Naive thymus-derived CD8-positive, alpha-beta T cell (primary cell): ENCODE measurements at places on chromosomes 5 and 9.

- no peak for DNase-seq
- no peaks in the 10 kb centered on the region for H3K4me1 ChIP-seq
- H3K36me3 ChIP-seq = no peaks in the 10 kb centered on the region
- H3K27me3 ChIP-seq = peaks cover 3% of the 10 kb centered on the region
These were observed 172.7 kb upstream of the KLF9 start for GRCh38 chr9:70587201-70587600.

- no peak overlapping the region for H3K4me3 ChIP-seq
- H3K27me3 ChIP-seq = peaks cover 35% of the 10 kb centered on the region
- no peaks in the 10 kb centered on the region for H3K4me1 ChIP-seq
- no peak for DNase-seq
These were observed 155.6 kb upstream of the VLDLR start for GRCh38 chr9:2465921-2466460.

DNA sequence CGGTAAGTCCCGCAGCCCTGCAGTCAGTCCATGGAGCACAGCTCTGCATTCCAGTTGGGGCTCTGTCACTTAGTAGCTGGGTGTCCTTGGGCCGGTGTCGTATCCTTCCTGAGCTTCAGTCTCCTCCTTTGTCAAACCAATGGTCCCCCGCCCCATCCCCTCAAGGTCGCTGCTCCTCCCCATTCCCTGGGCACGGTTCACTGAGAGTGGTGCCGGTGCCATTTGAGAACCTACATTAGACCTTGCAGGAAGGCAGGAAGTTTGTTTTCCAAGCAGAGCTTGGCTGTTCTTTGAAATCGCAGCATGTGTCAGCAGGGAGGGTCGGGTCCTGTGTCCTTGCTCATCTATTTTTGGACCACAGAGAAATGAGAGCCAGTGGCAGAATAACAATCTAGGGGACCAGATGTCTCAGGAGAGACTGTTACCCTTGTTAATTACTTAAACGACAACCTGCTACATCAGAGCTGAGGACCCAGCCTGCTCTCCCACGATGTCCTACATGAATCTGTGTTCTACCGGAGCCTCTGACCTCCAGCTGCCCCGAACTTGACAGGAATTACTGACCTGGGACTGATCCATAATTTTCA is 21.7 kb upstream of the BARHL1 start:
- no peak overlapping the region for H3K27ac ChIP-seq
- H3K36me3 ChIP-seq = peaks cover 9% of the 10 kb centered on the region
- no peak for DNase-seq
- H3K4me3 ChIP-seq = no peak overlapping the region
- peaks cover 56% of the 10 kb centered on the region for H3K27me3 ChIP-seq

DNA sequence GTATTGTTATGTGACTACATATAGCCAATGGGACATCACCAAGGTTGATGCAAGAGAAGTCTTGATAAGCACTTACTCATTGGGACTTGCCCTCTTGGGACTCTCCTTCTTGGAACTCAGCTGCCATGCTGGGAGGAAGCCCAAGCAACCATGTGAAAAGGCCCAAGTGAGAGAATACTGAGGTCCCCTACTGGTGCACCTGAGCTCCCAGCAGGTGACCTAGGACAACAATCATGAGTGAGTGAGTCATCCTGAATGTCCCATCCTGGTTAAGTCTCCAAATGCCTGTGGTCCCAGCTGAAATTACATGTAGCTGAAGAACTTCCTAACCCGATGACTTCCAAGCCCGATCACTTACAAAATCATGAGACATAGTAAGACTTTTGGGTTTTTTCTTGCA is 260.7 kb downstream of the ICE1 start:
- H3K4me1 ChIP-seq = no peaks in the 10 kb centered on the region
- peaks cover 30% of the 10 kb centered on the region for H3K27me3 ChIP-seq
- no peak overlapping the region for H3K27ac ChIP-seq
- H3K36me3 ChIP-seq = no peaks in the 10 kb centered on the region
- DNase-seq = no peak
- H3K4me3 ChIP-seq = no peak overlapping the region

- H3K27ac ChIP-seq = no peak overlapping the region
- H3K27me3 ChIP-seq = no peaks in the 10 kb centered on the region
- DNase-seq = no peak
- no peaks in the 10 kb centered on the region for H3K36me3 ChIP-seq
- H3K4me3 ChIP-seq = no peak overlapping the region
These were observed 29.8 kb upstream of the PJA2 start for GRCh38 chr5:109439590-109439989.

DNA sequence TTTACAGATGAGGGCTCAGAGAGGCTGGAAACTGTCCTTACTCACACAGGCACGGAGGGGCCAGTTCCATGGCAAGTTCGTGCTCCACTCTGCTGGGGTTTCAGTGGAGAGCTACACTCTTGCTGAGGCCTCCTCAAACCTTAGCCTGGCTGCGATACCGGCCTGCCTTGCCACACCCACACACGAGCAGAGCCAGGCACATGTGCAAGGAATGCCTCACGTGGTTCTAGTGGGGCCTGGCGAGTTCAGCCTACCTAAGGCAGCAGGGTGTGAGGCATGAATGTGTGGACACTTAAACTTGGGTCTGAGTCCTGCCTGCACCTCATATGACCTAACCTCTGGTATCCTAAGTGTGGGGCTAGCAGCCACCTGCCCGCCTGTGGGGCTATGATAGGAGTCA is 21.5 kb upstream of the PRDM12 start:
- H3K27me3 ChIP-seq = peaks cover 3% of the 10 kb centered on the region
- no peak overlapping the region for H3K4me3 ChIP-seq

GRCh38 chr9:12853051-12853450 is 78.2 kb downstream of the LURAP1L start:
- H3K27ac ChIP-seq = no peak overlapping the region
- H3K4me3 ChIP-seq = no peak overlapping the region
- DNase-seq = no peak
- no peaks in the 10 kb centered on the region for H3K27me3 ChIP-seq
- no peaks in the 10 kb centered on the region for H3K36me3 ChIP-seq

- no peak for DNase-seq
- H3K27ac ChIP-seq = no peak overlapping the region
- H3K4me3 ChIP-seq = no peak overlapping the region
- H3K36me3 ChIP-seq = no peaks in the 10 kb centered on the region
- H3K27me3 ChIP-seq = peaks cover 13% of the 10 kb centered on the region
These were observed 183.2 kb upstream of the DAB2 start for GRCh38 chr5:39608024-39608423.

DNA sequence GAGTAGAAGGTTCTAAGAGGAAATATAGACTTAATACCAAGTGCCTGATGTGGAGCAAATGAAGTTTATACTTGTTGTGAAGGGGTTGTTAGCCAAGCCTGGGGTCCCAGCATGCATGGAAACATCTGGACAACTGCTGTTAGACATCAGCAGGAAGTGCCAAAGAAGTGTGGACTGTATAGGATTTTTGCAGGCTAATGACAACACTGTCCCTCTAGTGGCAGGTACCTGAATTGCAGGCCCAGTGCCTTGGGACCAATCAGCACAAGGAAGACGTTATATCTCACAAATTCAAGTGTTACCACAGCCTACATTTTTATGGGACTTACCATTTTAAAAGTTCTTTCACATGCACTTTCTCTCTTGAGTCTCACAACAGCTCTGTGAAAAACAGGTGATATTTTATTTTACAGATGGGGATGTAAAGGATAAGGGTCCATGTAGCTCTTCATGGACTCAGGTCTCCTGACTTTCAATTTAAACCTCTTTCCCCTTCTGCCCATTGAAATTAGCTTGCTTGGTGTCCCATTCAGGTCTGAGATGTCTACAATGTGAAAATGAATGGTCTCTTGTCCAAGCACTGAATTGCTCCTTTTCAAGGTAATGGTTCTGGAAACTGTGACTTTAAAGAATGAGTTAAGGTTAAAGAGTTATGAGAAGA is 89.0 kb upstream of the MAP1B start:
- no peak overlapping the region for H3K4me3 ChIP-seq
- no peaks in the 10 kb centered on the region for H3K4me1 ChIP-seq
- peaks cover 10% of the 10 kb centered on the region for H3K27me3 ChIP-seq
- H3K27ac ChIP-seq = no peak overlapping the region

- no peak overlapping the region for H3K4me3 ChIP-seq
- H3K27ac ChIP-seq = no peak overlapping the region
- no peak for DNase-seq
- no peaks in the 10 kb centered on the region for H3K4me1 ChIP-seq
- peaks cover 4% of the 10 kb centered on the region for H3K27me3 ChIP-seq
These were observed 259.9 kb downstream of the SYK start for GRCh38 chr9:91061506-91061905.

DNA sequence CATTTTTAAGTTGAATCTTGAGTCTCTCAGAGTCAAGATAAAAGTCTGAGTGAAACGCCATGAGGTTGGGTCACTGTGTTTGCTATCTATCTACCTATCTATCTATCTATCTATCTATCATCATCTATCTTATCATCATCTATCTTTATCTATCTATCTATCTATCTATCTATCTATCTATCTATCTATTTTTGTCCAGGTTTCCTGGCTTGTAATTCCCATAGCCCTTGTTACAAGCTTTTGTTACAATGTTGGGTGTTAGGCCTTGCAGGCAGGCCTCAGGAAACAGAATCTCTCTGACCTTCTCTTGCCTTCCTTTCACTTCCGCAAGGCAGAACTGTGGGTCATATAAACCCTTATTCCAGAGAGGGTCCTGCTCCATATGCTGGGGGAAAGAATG is 12.6 kb upstream of the KIAA1958 start:
- H3K4me1 ChIP-seq = no peaks in the 10 kb centered on the region
- H3K27me3 ChIP-seq = no peaks in the 10 kb centered on the region
- DNase-seq = no peak
- no peak overlapping the region for H3K27ac ChIP-seq

DNA sequence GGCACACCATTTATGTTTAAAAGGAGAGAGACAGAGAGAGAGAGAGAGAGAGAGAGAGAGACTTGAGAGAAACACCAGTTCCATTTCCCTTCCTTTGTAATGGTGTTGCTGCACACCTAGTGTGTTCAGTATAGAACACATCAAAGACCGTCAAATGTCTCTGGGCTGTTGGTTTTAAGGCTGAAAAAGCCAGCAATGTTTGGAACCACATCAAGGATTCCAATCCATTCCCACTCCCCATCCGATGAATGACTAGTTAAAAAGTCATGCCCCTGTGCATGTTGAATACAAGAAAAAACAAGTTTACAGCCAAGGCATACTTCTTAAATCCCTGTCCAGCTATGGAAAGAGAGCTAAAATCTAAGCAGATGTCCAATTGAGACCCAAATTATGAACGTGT is 83.0 kb upstream of the IFNE start:
- H3K4me1 ChIP-seq = peaks cover 18% of the 10 kb centered on the region
- no peaks in the 10 kb centered on the region for H3K36me3 ChIP-seq
- no peak for DNase-seq
- no peak overlapping the region for H3K27ac ChIP-seq

GRCh38 chr5:175778951-175779503 is 92.4 kb upstream of the CPLX2 start:
- no peaks in the 10 kb centered on the region for H3K4me1 ChIP-seq
- no peak overlapping the region for H3K4me3 ChIP-seq
- no peak for DNase-seq
- H3K36me3 ChIP-seq = no peaks in the 10 kb centered on the region
- peaks cover 20% of the 10 kb centered on the region for H3K27me3 ChIP-seq

- peaks cover 8% of the 10 kb centered on the region for H3K4me1 ChIP-seq
- H3K27me3 ChIP-seq = no peaks in the 10 kb centered on the region
- H3K4me3 ChIP-seq = no peak overlapping the region
- DNase-seq = no peak
- no peaks in the 10 kb centered on the region for H3K36me3 ChIP-seq
These were observed 10.6 kb upstream of the SLC2A6 start for GRCh38 chr9:133489253-133490190.

GRCh38 chr9:81565144-81565543 is 124.2 kb downstream of the TLE1 start:
- H3K4me3 ChIP-seq = no peak overlapping the region
- H3K36me3 ChIP-seq = no peaks in the 10 kb centered on the region
- H3K27ac ChIP-seq = no peak overlapping the region
- no peak for DNase-seq
- no peaks in the 10 kb centered on the region for H3K27me3 ChIP-seq

DNA sequence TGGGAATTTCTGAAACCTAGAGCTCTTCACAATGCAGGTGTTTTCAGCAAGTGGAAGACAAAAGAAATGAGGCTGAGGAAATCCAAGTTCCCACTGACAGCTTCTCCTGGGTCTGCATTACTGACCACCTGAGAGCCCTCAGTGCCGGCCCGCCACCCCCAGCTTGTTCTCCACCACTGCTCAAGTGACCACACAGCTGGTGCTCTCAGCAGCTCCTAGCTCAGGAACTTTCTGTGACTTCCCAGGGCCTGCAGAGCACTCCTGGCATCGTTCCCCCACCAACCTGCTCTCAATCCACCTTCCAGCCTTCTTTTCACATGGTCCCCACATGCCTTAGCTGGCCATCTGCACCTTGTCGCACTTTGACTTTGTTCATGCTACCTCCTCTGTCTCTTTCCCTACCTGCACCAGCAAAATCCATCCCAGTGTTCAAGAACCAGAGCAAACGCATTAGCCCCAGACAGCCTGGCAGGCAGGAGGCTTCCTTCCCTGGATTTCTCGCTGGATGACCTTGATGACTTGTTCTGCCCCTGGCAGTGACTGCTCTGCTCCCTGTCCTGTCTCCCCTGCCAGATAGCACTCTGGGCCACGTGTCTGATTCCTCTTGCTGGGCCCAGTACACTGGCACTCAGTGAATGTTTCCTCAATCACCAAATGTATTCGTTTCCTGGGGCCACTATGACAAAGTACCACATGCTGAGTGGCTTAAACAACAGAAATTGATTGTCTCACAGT is 35.1 kb upstream of the NANS start:
- no peaks in the 10 kb centered on the region for H3K27me3 ChIP-seq
- H3K4me1 ChIP-seq = peaks cover 12% of the 10 kb centered on the region
- H3K4me3 ChIP-seq = no peak overlapping the region
- DNase-seq = no peak
- H3K36me3 ChIP-seq = no peaks in the 10 kb centered on the region
- H3K27ac ChIP-seq = peak overlapping the region; percentile 59

DNA sequence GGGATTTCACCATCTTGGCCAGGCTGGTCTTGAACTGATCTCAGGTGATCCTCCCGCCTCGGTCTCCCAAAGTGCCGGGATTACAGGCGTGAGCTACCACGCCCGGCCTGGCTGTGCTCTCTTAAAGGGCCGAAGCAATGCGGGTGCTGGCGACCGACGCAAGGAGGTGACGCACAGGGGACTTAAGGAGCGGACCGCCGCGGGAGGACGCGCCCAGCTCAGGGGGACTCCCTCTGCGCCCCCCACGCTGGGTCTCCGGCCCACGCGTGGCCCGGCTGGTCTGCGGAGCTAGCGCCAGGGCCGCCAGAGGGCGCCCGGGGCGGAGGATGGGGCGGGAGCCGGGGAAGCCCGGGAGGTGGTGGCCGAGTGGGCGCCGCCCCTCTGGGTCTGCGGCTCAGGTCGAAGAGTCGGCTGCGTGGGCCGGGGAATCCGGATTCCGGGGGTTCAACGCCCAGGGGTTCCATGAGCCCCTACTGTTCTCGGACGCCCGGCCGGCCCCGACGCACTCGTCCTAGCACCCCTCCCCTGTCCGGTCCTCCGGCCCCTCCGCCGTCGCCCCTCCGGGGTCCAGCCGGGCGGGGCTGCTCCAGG is 502 bp upstream of the CERCAM start:
- peak overlapping the region; percentile 74 for H3K27ac ChIP-seq
- peak overlapping the region; percentile 79 for H3K4me3 ChIP-seq
- peak; percentile 50 for DNase-seq
- H3K36me3 ChIP-seq = no peaks in the 10 kb centered on the region
- H3K27me3 ChIP-seq = peaks cover 11% of the 10 kb centered on the region
- no peaks in the 10 kb centered on the region for H3K4me1 ChIP-seq

- peaks cover 14% of the 10 kb centered on the region for H3K4me1 ChIP-seq
- DNase-seq = no peak
- peaks cover 7% of the 10 kb centered on the region for H3K36me3 ChIP-seq
- H3K27me3 ChIP-seq = no peaks in the 10 kb centered on the region
- no peak overlapping the region for H3K4me3 ChIP-seq
These were observed 40.7 kb downstream of the KIAA0825 start for GRCh38 chr5:94577466-94578245.

- peaks cover 15% of the 10 kb centered on the region for H3K27me3 ChIP-seq
- H3K4me3 ChIP-seq = no peak overlapping the region
- no peak overlapping the region for H3K27ac ChIP-seq
- no peaks in the 10 kb centered on the region for H3K36me3 ChIP-seq
These were observed 24.8 kb downstream of the ABLIM3 start for GRCh38 chr5:149166128-149166527.
